ENCODE measurements at places on chromosomes 6 and 20.

GRCh38 chr6:34205466-34205865 lies 31.2 kb upstream of the HMGA1 start:
- DNase-seq, result no peak

DNA sequence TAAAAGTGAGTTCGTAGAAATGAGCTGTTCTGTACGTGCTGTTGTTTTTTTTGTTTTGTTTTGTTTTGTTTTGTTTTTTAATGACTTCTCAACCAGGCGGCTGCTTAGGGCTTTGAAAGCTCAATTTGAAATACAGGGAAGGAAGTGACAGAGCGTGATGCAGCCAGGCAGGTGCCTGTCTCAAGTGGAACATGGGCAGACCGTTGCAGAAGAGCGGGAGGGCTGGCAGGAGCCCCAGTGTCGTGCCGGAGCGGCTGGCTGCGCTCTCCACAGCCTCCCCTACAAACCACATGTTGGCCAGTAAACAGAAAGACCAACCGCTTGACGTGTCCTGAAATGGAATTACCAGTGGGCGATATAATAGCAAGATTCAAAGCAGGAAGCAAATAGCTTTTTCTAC lies 164.9 kb upstream of the RREB1 start:
- no peak for DNase-seq

DNA sequence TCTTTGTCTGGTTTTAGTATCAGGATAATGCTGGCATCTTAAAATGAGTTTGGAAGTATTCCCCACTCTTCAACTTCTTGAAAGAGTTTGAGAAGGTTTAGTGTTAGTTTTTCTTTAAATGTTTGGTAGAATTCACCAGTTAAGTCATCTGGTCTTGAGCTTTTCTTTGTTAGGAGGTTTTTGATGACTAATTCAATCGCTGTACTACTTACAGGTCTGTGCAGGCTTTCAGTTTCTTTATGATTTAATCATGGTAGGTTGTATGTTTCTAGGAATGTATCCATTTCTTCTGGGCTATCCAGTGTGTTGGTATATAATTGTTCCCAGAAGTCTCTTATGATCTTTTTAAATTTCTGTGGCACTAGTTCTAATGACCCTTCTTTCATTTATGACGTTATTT lies 215.5 kb downstream of the LRFN2 start:
- no peak for DNase-seq

- DNase-seq, result no peak
Observed at GRCh38 chr6:75244063-75244584, 523 bp upstream of the COX7A2 start.

DNA sequence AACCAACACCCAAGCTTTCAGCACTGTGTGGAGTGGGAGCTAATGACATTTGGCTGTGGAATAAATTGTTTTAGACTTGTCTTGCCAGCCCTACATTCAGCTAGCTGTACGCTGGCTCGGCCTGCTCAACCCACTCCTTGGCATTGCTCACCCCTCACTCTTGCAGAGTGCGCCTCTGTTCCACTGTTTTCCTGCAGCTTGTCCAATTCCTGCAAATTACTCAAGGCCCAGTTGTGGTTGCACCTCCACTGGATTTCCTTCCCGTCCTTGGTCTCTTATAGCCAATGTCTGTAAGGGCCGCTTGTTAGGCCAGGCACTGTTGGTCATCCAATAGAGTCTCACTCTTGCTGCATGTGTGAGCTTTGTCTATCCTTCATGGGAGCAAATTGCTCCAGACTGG lies 289.2 kb upstream of the RNF24 start:
- no peak for DNase-seq

- DNase-seq, result no peak
Observed at GRCh38 chr6:154606860-154607259, 96.4 kb upstream of the CNKSR3 start.

DNA sequence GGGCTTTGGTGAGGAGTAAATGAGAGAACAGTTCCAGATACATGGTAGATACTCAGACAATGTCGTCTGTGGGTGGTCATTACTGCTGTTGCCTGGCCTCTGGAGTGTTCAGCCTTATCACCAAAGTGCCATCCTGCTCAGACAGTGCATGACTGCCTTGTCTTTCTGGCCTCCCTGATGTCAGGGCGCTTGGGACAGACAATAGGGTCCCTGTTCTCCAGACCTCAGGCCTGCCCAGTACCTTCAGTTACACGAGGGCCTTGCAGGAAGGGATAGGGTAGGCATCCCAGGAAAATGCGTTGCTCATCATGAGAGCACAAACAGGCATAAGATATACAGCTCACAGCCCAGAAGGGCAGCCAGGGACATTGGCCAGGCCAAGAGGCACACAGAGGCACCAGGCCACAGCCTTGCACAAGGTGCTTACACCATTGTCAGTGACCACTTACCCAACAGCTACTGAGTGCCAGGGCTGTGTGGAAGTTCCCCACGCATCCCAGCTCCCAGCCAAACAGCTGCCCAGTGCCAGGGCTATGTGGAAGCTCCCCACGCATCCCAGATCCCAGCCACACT lies 27.4 kb downstream of the BPIFB1 start:
- DNase-seq, result no peak

- no peak for DNase-seq
Observed at GRCh38 chr6:113487489-113488058, 369.6 kb upstream of the MARCKS start.

Measured in CD4-positive, alpha-beta T cell treated with Interleukin-1 beta for 1 hour (primary cell).